ENCODE measurements at places on chromosomes 12 and 14.

GRCh38 chr14:32571551-32571950 lies 242.5 kb downstream of the AKAP6 start:
- no peak for DNase-seq

GRCh38 chr14:103189481-103190470 lies 66.5 kb downstream of the TNFAIP2 start:
- no peak for DNase-seq

GRCh38 chr14:67268426-67269150 lies 27.4 kb downstream of the PALS1 start:
- DNase-seq, result peak; percentile 32

DNA sequence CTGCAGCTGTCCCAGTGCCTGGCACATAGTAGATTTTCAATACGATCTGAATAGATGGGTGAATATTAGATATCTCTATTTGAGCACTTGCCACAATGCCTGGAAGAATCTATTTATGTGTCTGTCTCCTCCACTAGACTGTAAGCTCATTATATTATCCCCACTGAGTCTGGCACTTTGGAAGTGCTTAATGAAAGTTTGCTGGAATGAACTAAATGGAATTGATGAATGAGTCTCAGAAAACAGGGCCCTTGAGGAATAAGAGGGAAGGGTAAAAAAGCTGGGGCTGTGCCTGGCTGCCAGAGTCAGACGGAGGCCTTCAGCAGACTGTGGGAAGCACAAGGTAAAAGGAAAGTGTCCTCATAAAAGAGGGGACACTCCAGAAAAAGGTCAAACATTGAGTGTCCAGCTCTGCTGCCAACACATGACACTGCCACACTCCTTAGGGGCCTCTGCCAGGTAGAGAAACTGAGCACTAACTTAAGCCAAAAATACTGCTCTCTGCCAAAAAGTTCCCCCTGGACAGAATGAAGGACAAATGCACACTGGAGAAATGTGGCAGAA lies 39.3 kb downstream of the GLT8D2 start:
- DNase-seq, result no peak

- DNase-seq, result peak; percentile 23
These were observed 27.6 kb downstream of the PMCH start for GRCh38 chr12:102169922-102170621.

- no peak for DNase-seq
These were observed 6.4 kb downstream of the GOLGA5 start for GRCh38 chr14:92800525-92800924.

DNA sequence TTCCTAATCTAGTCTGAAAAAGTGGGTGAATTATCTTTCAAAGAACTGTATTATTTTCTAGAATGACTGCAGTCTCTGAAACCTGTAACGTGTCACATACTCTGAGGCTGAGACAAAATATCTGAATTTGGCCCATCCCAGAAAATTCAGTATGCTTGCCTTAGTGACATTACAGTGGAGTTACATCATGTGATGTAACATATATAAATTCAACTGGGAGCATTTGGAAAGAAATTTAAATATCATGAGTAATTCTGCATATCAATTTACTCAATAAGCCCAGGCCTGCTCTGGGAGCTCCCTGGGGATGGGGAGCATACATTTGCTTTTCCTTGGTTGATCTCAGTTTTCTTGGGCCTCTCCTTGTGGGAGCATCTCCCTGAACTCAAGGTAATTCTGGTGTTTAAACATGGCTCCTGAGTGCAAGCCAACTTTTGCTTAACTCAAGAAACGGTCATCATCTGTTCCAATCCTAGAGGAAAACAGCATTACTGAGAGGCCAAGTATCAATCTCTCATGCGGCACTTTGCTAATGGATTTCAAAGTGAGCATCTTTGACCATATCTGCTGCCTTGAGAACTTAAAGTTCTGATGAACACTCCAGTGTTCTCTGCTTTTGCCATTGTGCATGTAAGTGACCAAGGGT lies 54.4 kb downstream of the AKAP6 start:
- DNase-seq, result peak; percentile 65

GRCh38 chr12:98409548-98409947 lies 105.8 kb upstream of the TMPO start:
- DNase-seq, result no peak

- no peak for DNase-seq
These were observed 9.7 kb downstream of the SLC7A8 start for GRCh38 chr14:23173796-23174195.

Measured in foreskin keratinocyte (primary cell).